ENCODE measurements at places on chromosomes 12 and 14.

DNA sequence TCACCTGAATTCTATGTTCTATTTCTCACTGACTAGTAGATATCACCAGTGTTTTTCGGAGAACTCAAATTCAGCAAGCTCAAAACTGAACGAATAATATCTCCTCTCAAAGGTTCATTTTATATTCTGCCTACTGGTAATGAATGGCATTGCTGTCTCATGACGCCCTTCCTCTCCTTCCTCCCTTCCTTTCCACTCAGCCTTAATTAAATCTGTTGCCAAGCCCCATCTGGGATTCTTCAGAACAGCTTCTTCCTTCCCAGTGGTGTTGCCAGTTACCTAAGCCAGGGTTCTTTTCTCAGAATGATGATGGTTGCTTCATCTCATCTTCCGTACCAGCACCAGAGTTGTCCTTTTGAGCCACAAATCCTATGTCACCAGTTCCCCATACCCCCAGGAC, 143.2 kb downstream of the SYNE2 start:
- no peak for DNase-seq

DNA sequence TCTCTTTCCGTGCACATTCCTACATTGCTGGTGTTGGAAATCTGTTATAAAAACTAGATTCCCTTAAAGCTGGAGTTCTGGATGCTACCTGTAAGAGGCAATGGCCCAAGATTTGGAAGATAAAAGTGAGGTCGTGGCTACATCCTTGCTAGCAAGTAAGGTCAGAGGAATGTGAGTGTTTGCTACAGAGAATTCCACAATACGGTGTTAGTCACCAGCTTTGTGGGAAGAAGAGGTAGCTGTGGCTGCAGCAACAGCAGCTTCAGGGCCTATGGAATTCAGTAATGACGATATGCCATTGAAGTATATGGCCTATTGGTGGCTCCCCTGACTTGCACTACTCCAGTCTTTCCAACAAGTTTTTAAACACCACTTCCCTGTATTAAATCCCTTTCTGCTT, 227.7 kb upstream of the TMEM260 start:
- DNase-seq, result no peak

DNA sequence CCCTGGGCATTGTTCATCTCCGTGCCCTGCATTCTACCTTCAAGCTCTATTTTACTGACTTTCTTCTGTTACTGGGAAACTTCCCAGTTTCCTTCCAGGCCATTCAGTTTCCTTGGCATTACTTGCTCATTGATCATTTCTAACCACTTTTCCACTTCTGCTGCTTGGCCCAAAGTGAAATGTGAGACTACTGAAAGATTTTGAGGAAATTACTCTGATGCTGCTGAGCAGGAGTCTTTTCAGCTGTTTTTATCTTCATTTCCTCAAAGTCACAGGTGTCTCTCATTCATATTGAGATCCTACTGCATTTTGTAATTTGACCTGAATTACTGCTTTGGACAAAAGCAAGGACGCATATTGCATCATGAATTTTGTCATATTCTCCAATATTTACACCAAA, 26.4 kb upstream of the DBX2 start:
- DNase-seq, result no peak

DNA sequence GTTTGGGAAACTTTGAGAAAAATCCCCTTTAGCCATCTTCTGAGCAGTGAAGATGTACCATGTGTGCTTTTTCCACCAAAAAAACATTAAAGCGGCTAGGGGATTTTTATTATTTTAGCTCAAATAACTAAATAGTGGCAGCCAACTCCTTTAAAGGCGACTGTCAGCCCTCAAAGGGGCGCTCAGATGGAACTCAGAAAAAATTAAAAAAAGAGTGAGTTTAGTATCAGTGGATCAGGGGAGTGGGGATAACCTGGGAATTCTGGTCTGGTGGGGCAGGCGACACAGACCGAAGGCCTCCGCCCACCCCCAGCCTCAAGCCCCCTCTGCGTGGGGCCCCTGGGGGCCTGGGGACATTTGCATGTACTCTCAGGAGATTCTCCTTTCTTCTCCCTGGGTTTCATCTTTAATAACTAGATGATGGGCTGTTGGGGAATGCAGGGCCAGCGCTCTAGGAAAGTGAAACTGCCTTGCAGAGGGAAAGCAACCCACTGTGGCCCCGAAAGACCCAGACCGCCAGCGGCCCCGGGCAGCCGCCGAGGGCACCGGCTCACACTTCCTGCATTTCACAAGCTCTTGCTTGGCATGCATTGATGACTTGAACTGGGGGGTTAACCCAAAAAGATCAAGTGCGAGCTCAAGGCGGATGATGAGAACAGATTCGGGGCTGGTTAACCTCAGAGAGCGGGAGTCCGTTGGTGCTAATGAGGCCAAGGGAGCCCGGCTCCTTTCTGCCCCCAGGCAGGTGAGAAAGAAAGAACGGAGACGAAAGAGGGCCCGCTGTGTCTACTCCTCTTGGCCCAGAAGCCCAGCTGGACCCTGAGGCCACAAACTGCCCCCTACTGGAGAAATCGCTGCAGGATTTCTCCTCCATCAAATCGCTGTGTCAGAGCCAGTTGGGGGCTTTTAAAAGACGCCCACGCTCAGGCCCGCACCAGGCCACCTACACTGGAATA, 7.3 kb upstream of the BATF start:
- no peak for DNase-seq

- no peak for DNase-seq
Measured at GRCh38 chr12:49787672-49788071, 40.5 kb downstream of the NCKAP5L start.

DNA sequence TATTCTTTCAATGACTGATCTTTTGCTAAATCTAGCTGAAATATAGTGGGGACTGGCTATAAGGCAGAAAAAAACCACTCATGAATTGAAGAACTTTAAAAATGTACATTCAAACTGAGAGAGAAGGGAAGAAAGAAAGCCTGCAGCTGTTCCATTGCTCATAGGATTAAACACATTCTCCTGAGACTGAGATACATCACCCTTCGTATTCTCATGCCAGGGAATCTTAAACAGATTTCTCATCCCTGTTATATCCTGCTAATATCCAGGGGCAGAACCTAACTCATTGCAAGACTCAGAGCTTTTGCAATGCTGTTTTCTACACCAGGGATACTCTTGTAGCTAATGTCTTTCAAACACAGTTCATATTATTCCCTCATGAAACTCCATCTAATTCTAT, 67.2 kb upstream of the ACSS3 start:
- DNase-seq, result no peak

All from NCI-H1417 treated with DMSO at 0.1 percent for 48 hours (cell line).